Putamen (tissue), 1 donor: ENCODE measurements at places on chromosomes 4 and X.

GRCh38 chrX:138711399-138712347 lies at the start of gene FGF13:
Gene FGF13 (minus strand): TSS chrX:138711717. CDS start chrX:138711003, 714 bp downstream.
- DNase-seq: no peak

GRCh38 chr4:88606832-88607231 lies 14.6 kb downstream of the HERC3 start:
- DNase-seq: no peak

DNA sequence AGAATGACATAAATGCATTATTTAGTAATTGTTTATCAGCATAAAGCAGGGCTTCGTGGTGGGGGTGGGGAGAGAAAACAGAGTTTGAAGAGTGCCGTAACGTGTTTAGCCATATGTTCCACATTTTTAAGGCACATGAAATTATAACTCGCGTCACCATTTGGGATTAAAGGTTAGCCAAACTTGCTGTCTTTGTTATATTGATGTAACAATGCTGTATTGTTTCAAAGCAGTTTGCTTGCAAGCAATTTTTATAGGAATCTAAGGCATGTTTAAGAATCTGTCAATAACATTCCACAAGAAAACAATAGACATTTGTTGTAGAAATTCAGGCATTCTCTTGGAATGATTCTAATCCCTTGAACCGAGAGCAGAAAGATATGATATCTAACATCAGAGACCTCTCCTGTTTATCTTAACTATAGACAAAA lies 78.3 kb downstream of the CLDN22 start:
- DNase-seq: no peak

GRCh38 chr4:138656990-138657389 lies 358.6 kb upstream of the NOCT start:
- no peak for DNase-seq

DNA sequence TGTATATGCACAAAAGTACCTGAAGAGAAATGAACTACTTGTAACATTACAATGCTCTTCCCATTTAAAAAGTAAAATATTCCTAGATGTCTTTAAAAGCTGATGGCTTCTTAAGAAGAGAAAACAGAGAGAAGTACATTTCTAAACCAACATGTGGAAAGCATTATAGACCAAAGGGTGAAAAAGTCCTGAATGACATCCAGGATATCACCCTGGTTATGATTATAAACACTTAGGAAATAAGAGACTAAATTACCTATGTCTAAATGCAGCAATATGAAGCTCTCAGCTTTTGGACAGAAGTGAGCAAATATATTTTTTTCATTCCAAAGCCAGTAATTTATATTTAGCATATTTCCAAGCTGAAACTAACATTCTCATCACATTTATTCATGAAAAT lies 21.7 kb upstream of the EGFL6 start:
- no peak for DNase-seq

DNA sequence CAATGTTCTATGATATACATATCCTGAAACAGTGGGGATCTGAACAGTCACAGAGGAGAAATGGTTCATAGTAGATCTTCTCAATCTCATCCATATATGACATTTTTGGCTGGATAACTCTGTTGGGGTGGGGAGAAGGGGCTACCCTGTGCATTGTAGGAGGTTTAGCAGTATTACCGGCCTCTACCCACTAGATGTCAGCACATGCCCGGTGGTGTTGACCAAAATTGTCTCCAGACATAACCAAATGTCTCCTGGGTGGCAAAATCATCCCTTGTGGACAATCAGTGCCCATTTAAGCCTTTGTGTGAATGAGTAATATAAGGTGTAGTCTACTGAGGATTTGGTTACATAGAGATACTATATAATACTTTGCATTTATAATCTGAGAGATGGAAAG lies 89.9 kb downstream of the PLS3 start:
- DNase-seq: no peak

GRCh38 chr4:143391261-143391660 lies 54.6 kb downstream of the GAB1 start:
- DNase-seq: no peak

GRCh38 chrX:47179221-47179927 lies 14.3 kb upstream of the UBA1 start:
- peak; percentile 50 for DNase-seq

- no peak for DNase-seq
Measured at GRCh38 chr4:102623622-102624021, 122.5 kb downstream of the NFKB1 start.

DNA sequence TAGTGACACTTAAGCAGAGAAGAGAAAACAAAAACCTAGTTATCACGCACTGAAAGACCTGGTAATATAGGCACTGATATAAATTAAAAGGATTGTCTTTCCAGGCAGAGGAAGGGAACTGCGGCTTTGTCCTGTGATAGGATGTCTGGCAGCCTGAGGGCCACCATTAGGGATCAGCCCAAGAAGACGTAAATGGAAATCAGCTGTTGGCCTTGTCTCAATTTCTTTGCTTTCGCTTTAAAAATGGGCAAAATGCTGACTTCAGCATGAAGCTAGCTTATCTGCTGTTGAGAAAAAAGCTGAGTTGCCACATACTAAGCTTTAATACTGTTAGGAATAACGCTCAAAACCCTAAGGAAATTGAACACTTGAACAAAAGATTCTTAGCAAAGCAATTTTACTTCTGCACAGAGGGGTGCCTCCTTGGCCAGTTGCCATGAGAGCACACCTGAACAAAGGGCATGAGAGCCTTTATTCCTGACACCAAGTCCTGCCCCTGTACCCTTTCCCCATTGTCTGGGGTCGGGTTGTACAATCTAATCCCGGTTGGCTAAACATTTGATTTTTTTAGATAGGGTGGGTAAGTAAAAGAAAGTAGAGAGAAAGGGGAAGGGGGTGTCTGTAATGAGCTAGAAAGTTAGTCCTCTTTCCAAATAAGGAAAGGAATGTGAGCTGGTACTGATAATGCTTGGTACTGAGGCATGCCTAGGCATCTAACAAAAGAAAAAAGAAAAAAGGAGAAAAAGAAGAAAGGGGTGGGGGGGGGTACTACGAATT lies 85.1 kb upstream of the UCP1 start:
- DNase-seq: no peak

- no peak for DNase-seq
Measured at GRCh38 chr4:121041307-121042090, 30.8 kb downstream of the NDNF start.

DNA sequence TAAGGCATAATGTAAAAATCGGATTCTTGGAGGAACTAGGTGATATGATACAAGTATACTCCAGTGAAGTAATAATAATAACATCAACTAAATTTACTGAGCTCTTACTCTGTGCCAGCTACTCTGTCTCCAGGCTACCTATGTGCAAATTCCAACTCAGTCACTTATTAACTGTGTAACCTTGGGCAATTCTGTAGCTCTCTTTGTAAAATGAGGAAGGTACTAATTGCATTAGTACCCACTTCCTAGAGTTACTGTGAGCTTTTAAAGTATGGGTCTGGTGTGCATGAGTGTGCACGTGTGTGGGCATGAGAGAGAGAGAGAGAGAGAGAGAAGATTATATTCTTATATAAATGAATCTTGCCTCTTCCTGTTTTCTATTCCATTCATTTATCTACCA lies 169.9 kb downstream of the KCNIP4 start:
- no peak for DNase-seq
